ENCODE measurements at places on chromosomes 5 and 9. TPM values are rescaled to one million over a fixed set of nuclear protein-coding genes. Genes with fewer than 3 reads are reported as not detected.

- no peak for DNase-seq
Observed at GRCh38 chr5:89090037-89090436, 207.1 kb upstream of the MEF2C start.

DNA sequence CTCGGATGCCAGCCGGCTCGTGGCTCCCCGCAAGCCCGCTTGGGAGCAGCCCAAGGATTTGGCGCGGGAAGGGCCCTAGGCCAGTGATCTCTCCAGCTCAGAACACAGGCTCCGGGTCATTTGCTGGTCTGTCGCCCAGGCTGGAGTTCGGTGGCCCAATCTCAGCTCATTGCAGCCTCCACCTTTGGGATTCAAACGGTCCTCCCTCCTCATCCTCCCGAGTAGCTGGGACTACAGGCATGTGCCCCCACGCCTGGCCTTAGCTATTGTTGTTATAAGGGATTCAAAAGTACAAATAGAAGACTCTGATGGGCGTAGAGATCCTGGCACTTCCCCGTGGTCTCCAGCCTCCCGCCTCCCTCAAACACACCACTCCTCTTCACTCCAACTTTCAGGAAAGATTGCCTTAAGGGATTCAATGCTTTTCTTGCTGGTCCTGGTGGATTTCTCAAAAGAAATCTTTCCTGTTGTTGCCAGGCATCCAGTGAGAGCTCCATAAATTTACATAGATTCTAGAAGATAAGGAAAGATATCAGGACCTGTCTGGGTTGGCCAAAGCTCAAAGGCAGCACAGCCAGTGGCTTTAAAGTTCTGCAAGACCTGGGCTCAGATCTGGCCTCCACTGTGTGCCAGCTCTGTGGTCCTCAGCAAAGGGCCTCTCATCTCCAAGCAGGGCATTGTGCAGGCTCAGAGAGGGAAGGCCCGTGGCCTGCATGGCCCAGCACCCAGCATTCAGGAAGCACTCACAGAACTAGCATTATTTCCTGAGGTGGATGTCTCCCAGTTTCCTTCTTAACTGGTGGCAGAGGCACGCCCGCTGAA, 1.0 kb downstream of the AIF1L start:
- no peak for DNase-seq

GRCh38 chr5:144385597-144385996, 214.9 kb downstream of the KCTD16 start:
- no peak for DNase-seq

GRCh38 chr5:150358261-150359095, 981 bp downstream of the TCOF1 start:
- no peak for DNase-seq

GRCh38 chr5:73652391-73652790, 26.4 kb downstream of the ARHGEF28 start:
- DNase-seq, result no peak

- no peak for DNase-seq
Observed at GRCh38 chr9:4433379-4433778, 56.9 kb upstream of the SLC1A1 start.

GRCh38 chr5:156124708-156125107, 202.3 kb upstream of the SGCD start:
- no peak for DNase-seq

DNA sequence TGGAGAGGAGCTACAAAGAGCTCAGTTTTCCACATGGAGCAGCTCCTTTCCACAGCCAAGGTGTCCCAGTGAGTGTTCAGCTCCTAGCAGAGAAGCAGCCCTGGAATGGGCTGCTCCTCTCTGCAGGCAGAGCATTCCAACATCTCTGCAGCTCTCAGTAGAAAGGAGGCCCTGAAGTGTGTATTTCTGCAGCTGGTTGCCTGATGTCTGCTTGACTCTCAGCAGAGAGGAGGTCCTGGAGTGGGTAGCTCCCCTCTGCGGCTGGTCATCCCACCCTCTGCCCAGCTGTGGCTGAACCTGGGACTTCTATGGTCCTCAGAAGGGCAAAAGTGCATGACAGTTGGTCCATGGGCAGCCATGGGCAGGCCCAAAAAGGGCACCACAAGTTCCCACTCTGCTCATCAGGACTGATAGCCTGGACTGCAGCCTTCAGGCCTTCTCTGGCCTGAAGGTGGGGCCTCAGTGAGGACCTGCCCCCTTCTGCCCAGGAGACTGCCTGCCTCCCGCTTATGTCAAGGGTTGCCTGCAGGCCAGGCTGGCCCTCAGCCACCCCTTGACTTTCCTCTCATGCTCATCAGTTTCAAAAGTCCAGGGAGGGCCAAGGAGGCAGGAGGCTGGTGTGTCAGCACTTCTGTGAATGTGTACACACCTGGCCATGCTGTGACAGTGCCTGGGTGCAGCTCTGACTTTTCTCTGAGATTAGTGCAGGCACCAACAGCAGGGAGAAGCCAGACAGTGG, 605.9 kb upstream of the FAM174A start:
- DNase-seq, result no peak

GRCh38 chr5:169296419-169297143, 4.4 kb downstream of the SLIT3 start:
- no peak for DNase-seq

PCDHB16 gene
- total RNA-seq, result 3.4 TPM

CNTFR gene
- 9.4 TPM for total RNA-seq

IER5L gene
- total RNA-seq, result 16.0 TPM

SPINK5 gene
- total RNA-seq, result 3.2 TPM

CD14 gene
- total RNA-seq, result 17.3 TPM

OGN gene
- 18.1 TPM for total RNA-seq

CFAP77 gene
- total RNA-seq, result not detected

Data from ureter (tissue), 1 donor.